ENCODE measurements at places on chromosomes 11 and 22. TPM values are rescaled to one million over a fixed set of nuclear protein-coding genes. Genes with fewer than 3 reads are reported as not detected.
A peak's percentile ranks its signal among the peaks of the same experiment; 100 is the strongest.

DNA sequence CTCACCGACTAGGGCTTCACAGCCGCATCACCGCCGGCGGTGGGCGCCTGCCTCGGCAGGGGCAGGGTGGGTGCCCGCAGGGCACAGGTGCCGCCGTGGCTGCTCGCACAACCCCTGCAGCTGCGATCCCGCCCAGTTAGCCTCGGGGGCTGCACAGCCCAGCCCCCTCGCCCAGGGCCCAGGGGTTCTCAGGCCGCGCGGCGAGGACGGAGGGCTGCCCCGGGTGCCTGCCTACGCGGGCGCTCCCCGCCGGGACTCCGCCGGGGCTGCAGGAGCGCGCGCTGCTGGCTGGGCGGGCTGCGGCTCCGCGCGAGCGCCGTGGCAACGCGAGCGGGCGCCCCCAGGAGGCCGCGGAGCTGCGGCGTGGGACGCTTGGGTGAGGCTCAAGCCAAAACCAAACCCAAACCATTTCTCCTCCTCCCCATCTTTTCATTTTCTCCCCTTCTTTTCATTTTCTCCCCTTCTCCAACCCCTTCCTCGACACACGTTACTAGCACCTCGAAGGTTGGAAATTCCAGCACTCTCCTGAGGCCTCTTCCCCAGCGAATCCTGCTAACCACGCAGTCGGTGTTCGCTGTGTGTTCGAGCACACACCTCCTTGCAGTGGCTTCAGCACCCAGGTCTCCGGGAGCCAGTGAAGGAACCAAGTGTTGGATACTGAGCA lies at the start of gene MICAL3:
Gene MICAL3 (minus strand): TSS at position 286 of the 664 bp plus-strand sequence. CDS start 117,749 bp downstream, outside the sequence.
- peak within 1 kb of the TSS; percentile 64 for H3K4me3 ChIP-seq
- no peaks in the 10 kb centered on the region for H3K36me3 ChIP-seq
- H3K4me1 ChIP-seq = no peaks in the 10 kb centered on the region
- DNase-seq = peak; percentile 75
- H3K27ac ChIP-seq = peak within 1 kb of the TSS; percentile 26

DNA sequence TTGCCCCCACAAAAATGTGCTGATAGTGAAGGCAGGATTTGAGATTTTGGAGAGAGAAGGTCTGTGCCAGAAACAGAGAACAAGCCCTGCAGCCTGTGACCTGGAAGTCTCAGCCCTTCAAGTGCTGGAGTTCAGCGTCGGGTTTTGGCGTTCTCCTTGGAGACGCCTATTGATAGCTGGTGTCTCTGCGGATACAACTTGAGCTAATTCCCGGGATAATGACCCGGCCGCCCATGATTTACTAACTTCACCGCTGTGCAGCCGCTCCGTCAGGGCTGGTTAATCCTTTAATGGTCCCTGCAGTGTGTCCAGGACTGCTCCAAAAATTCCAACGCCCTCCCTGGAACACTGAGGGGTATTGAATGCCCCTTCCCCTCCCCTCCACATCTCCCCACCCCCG lies 76.6 kb downstream of the WT1 start:
- H3K4me1 ChIP-seq = no peaks in the 10 kb centered on the region
- no peaks in the 10 kb centered on the region for H3K36me3 ChIP-seq

DNA sequence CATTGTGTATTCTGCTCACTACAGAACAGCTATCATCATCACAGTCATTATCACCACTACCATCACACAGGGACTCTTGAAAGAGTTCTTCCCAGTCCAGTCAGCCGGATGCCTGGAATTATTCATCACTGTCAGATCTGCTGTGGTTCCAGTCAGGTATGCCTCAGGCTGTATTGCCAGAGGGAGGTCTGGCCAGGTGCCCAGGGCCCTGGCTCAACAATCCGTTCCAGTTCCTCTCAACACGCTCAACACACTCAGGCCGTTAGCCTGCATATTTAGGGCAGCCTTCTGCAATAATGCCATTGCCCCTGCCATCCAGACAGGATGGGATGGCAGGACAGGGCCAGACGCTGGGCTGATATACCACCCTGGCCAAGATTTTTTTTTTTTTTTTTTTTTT lies 28.6 kb upstream of the RASL10A start:
- H3K27me3 ChIP-seq = no peaks in the 10 kb centered on the region
- DNase-seq = peak; percentile 84
- H3K4me1 ChIP-seq = peaks cover 42% of the 10 kb centered on the region
- H3K4me3 ChIP-seq = no peak overlapping the region
- H3K36me3 ChIP-seq = peaks cover 47% of the 10 kb centered on the region

DNA sequence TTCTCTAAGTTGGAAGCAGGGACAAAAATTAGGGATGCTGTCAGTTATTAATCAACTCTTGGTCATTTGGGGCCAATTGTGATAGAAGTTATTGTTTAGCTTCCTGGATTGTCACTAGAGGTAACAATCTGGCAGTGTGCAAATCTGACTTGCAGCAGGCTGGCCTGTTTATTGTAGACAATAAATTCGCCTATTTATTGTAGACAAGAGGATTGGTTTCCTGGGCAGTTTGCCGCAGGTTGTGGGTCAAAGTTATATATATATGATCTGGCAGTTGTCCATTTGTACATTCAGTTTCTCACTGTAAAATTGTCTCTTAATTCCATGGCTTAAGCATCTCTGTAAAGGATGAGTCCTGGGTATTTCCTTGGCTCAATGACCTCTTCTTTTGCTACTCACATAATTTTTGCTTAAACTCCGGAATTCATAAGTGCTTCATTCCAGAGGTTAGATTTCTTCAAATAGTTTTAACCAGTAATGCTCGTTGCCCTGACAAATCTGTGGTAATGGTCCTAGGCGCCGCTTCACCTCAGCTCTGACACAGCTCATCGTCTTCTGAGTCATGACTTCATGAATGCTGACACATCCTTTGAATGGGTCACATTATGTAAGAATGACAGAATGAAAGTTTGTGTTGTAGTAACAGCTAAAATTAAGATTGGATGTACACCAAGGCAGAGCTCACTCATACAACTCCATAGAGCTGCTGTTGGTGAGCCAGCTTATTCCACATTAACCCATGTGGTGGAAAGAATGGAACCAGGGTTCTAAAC lies 7.8 kb upstream of the MMP3 start:
- no peak overlapping the region for H3K4me3 ChIP-seq
- no peaks in the 10 kb centered on the region for H3K4me1 ChIP-seq
- no peak for DNase-seq
- no peaks in the 10 kb centered on the region for H3K27me3 ChIP-seq
- H3K36me3 ChIP-seq = no peaks in the 10 kb centered on the region
- H3K27ac ChIP-seq = no peak overlapping the region

DNA sequence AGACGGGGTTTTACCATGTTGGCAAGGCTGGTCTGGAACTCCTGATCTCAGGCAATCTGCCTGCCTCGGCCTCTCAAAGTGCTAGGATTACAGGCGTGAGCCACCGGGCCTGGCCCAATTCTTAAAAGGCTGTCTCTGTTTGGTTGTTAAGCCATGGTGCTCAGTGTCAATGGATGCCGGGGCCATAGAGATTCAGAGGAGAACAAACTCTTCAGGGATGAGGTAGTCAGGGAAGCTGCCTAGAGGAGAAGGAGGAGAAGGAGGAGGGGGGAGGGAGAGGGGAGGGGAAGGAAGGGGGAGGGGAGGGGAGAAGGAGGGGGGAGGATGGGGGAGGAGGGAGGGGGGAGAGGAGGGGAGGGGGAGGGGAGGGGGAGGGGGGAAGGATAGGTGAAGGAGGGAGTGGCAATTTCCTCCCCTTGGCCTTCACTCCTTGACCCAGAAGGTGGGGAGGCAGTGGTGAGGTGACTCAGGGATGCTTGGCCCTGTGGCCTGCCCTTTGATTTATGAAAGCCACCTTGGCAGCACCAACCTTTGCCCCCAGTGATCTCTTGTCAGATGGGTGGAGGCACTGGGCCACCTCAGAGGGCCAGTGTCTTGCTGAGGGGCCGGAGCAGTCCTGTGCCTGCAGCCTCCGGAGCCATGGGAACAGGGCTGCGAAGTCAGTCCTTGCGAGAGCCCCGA lies at the start of gene C11orf86:
Gene C11orf86 (plus strand): TSS at position 581 of the 681 bp plus-strand sequence. CDS start 59 bp downstream, at position 640.
- peaks cover 4% of the 10 kb centered on the region for H3K4me1 ChIP-seq
- DNase-seq = no peak
- H3K4me3 ChIP-seq = no peak within 1 kb of the TSS
- H3K36me3 ChIP-seq = no peaks in the 10 kb centered on the region

DNA sequence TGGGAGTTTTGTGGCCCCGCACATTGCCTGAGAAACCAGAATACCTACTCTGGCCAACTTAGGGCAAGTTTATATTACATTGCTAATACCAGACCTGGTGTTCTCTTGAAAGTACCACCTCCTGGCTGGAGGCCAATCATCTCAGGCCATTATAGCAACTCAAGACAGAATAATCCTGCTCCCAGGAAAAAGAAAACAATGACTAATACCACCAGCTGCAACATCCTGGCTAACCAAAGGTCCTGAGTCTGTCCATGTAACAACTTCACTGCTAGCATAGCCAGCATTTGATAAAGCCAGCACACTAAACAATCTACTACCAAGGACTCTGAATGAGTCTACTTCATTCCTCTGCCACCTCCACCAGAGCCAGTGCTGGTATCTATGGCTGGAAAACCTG lies 1298.7 kb upstream of the CNTN5 start:
- H3K4me1 ChIP-seq = no peaks in the 10 kb centered on the region
- H3K4me3 ChIP-seq = no peak overlapping the region
- H3K27ac ChIP-seq = no peak overlapping the region
- no peaks in the 10 kb centered on the region for H3K36me3 ChIP-seq

GRCh38 chr22:46346680-46347405 lies 11.3 kb downstream of the TRMU start:
- H3K27ac ChIP-seq = no peak overlapping the region
- H3K36me3 ChIP-seq = peaks cover 74% of the 10 kb centered on the region
- DNase-seq = no peak
- no peaks in the 10 kb centered on the region for H3K27me3 ChIP-seq
- H3K4me1 ChIP-seq = no peaks in the 10 kb centered on the region
- no peak overlapping the region for H3K4me3 ChIP-seq

GRCh38 chr22:26516503-26516902 lies 4.2 kb upstream of the TFIP11 start:
- H3K27ac ChIP-seq = no peak overlapping the region
- no peaks in the 10 kb centered on the region for H3K36me3 ChIP-seq
- H3K4me1 ChIP-seq = peaks cover 26% of the 10 kb centered on the region
- H3K4me3 ChIP-seq = no peak overlapping the region
- no peaks in the 10 kb centered on the region for H3K27me3 ChIP-seq
- no peak for DNase-seq

DNA sequence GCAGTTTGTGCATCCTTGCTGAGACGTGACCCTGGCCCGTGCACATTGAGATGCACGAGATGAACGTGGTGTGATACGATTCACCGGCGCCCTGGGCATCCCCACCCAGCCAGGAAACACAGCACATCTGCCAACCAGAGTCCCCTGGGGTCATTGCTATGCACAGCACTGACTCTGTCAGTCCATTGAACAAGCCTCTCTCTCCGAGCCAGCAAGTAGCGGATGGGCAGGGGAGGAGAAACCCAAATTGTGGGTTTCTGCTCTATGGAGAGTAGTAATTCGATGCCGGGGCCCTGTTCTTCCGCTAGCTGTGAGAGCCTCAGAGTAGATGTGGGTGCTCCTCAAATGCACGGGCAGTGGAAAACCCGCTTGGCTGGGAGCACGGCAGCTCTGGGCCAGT lies 85.1 kb downstream of the ARHGAP8 start:
- no peaks in the 10 kb centered on the region for H3K36me3 ChIP-seq
- no peaks in the 10 kb centered on the region for H3K27me3 ChIP-seq
- DNase-seq = no peak

DNA sequence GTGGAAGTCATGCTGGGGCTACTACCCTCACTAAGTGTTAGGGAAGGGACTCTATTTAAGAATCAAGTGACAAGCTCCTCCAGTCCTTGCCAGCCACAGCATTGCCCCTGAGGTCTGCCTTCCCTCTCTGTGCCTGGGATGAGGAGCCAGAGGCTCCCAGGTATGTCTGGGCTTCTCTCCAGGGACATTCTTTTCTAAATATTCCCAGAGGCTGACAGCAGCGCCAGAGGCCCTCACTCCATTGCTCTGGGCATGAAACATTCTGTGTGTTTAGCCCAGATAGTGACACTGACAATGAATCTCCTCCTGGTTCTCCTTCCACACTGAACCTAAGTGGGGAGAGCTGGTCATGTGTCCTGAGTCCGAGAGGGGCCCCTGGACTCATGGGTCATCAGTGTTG lies 2.2 kb downstream of the OR51E1 start:
- no peaks in the 10 kb centered on the region for H3K27me3 ChIP-seq
- H3K27ac ChIP-seq = no peak overlapping the region
- no peak overlapping the region for H3K4me3 ChIP-seq
- no peaks in the 10 kb centered on the region for H3K4me1 ChIP-seq
- no peak for DNase-seq
- no peaks in the 10 kb centered on the region for H3K36me3 ChIP-seq

DNA sequence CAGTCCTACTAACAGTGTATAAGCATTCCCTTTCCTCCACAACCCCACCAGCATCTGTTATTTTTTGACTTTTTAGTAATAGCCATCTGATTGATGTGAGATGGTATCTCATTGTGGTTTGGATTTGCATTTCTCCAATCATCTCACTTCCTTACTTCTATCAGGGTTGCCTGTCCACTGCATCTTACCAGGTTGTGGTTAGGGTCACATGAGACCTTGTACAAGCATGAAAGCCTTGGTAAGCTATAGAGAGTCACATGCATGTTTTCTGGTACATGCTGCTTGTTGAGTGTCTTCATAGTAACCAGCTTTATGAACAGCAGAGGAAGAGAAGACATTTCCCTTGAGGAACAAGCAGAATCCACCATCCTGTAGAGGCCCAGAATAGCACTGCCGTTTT lies 102.9 kb upstream of the PAX6 start:
- H3K27me3 ChIP-seq = no peaks in the 10 kb centered on the region
- no peak overlapping the region for H3K27ac ChIP-seq
- no peak for DNase-seq
- no peak overlapping the region for H3K4me3 ChIP-seq
- peaks cover 9% of the 10 kb centered on the region for H3K4me1 ChIP-seq
- H3K36me3 ChIP-seq = no peaks in the 10 kb centered on the region

- H3K4me1 ChIP-seq = peaks cover 8% of the 10 kb centered on the region
- H3K4me3 ChIP-seq = peak overlapping the region; percentile 7
- H3K27ac ChIP-seq = peak overlapping the region; percentile 30
- H3K27me3 ChIP-seq = no peaks in the 10 kb centered on the region
- H3K36me3 ChIP-seq = no peaks in the 10 kb centered on the region
Measured at GRCh38 chr11:24734742-24735237, 237.9 kb downstream of the LUZP2 start.

DNA sequence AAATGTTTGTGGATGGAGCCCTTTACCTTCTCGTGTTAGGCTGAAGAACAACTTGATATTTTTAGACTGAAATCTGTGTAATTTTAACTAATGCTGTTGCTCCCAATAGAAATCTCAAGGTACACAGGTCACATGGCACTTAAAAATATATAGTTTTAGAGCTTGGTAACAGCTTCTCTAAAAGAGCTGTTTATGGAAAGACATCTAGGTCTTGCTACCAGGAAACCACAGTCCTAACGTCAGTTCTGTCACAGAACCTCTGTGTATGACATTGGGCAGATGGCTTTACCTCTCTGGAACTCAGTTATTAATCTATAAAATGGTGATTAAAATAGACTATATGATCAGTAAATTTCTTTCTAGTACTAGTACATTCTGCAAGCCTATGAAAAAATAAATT lies 35.4 kb downstream of the PAK1 start:
- H3K4me3 ChIP-seq = no peak overlapping the region
- H3K27ac ChIP-seq = no peak overlapping the region
- no peaks in the 10 kb centered on the region for H3K4me1 ChIP-seq

- no peaks in the 10 kb centered on the region for H3K27me3 ChIP-seq
- H3K4me3 ChIP-seq = no peak overlapping the region
- H3K27ac ChIP-seq = no peak overlapping the region
- no peaks in the 10 kb centered on the region for H3K36me3 ChIP-seq
- peaks cover 16% of the 10 kb centered on the region for H3K4me1 ChIP-seq
Measured at GRCh38 chr11:35347921-35348331, 71.4 kb downstream of the SLC1A2 start.

Gene CRYBA4
- not detected for total RNA-seq

Gene TRIM66
- 4.2 TPM for total RNA-seq

Gene OR56A1
- not detected for total RNA-seq

Gene MALAT1
- 4,595 TPM for total RNA-seq

Gene CD44
- 20.7 TPM for total RNA-seq

Gene MYEOV
- total RNA-seq = not detected

Gene GNAZ
- total RNA-seq = 0.26 TPM
